ENCODE measurements at places on chromosomes 6 and 20.

DNA sequence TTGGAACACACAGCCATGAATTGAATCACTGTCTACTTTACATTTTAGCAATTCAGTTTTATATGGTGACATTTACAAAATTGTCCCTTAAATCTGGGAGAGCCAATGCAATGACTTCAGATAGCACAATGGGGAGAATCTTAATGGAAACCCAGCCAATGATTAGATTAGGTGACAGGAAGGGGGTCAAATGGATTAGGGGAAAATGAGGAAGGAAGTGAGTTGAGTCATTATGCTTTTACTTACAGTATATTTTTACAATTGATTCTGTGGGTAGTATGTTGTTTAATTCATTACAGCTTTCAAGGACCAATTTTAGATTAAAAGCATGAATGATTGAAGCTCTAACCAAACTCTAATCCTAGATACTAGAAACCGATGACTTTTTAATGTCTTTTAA, 229.8 kb downstream of the SOX4 start:
- DNase-seq = no peak

GRCh38 chr6:88490908-88491264, 324.7 kb upstream of the CNR1 start:
- DNase-seq = no peak

GRCh38 chr20:59940956-59941294, 736 bp downstream of the FAM217B start:
- DNase-seq = no peak

- no peak for DNase-seq
Observed at GRCh38 chr6:99330159-99330558, 19.3 kb downstream of the FAXC start.

GRCh38 chr6:148563066-148563465, 183.8 kb upstream of the UST start:
- no peak for DNase-seq

- DNase-seq = no peak
Observed at GRCh38 chr20:31637660-31638059, at the start of gene COX4I2. TSS of gene COX4I2 (plus strand) at chr20:31637912. CDS start at chr20:31639018, 1,106 bp downstream.

- no peak for DNase-seq
Observed at GRCh38 chr20:25984933-25985332, 288.3 kb upstream of the ZNF337 start.
